IPS-NIHi11 (cell line): ENCODE measurements at places on chromosomes 5 and 9.
A peak's percentile ranks its signal among the peaks of the same experiment; 100 is the strongest.

DNA sequence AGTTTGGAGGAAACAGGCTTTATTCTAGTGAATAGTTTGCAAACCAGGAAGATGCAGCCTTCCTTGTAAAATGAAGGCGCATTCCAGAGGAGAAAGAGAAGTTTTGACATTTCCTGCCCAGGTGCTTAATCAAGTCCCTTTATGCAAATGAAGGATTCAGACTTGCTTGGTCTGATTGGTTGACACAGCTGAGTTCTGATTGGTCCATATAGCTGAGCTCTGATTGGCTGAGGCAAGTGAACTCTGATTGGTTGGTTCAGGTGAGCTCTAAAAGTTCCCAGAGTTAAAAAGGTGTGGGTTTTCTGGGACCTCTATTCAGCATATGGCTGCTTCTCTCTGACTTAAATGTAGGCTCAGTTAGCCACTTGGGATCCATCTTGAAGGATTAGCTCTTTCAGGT, 151.0 kb downstream of the CACNA1B start:
- DNase-seq: no peak

- no peak for DNase-seq
These were observed 8.7 kb upstream of the ENG start for GRCh38 chr9:127863191-127863621.

DNA sequence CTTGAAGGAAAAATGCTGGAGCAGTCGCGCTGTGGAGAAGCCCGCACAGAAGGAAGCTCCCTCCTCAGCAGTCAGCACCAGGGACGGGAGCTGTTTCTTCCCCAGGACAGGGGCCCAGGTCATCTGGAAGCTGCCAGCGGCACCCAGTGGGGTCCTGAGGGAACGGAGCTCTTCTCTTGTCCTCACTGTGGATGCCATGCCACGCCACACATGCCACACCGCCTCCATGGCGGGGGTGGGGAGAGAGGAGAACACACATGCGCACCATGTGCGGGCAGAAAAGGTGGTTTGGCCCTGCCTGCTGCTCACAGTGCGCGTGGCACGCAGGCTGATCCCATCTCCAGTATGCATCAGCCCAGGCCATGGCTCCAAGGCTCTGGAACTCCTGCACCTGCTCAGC, 41.7 kb upstream of the ZNF354B start:
- peak; percentile 26 for DNase-seq

- DNase-seq: no peak
These were observed 9.3 kb upstream of the AFAP1L1 start for GRCh38 chr5:149262315-149262714.

- no peak for DNase-seq
These were observed 17.2 kb downstream of the SPTLC1 start for GRCh38 chr9:92097997-92098482.
